ENCODE measurements at places on chromosomes 6 and 20.
A peak's percentile ranks its signal among the peaks of the same experiment; 100 is the strongest.

GRCh38 chr6:165746331-165746730 is 83.3 kb upstream of the PDE10A start:
- DNase-seq, result no peak

- DNase-seq, result no peak
Measured at GRCh38 chr20:11375966-11376365, 541.7 kb upstream of the BTBD3 start.

DNA sequence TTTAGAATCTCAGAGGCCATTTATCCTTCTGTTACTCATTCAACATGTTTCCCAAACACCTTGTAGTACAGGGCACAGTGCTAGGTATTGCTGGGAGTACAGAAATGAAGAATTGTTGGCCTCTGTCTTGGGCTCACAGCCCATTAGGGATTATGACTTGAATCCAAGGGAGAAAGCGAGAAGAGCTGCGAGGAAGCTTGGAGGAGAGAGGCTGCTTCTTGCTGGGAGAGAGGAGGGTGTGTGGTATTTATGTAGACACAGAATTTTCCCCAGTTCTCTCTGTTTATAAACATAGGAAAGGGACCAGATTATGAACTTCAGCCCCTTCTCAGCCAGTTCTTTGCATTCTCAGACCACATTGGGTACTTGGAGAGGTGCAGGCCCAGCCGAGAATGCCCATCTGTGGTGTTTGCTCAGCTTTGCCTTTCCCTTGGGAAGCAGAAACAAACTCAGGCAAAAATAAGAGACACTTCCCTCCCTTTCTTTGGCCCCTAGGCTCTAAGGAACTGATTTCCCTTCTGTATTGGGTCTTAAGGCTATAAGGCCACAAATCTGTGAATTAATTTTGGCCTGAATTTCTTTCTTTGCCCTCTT is 17.9 kb downstream of the CHMP4B start:
- no peak for DNase-seq

- DNase-seq, result no peak
Measured at GRCh38 chr6:17556014-17556413, 44.1 kb upstream of the FAM8A1 start.

DNA sequence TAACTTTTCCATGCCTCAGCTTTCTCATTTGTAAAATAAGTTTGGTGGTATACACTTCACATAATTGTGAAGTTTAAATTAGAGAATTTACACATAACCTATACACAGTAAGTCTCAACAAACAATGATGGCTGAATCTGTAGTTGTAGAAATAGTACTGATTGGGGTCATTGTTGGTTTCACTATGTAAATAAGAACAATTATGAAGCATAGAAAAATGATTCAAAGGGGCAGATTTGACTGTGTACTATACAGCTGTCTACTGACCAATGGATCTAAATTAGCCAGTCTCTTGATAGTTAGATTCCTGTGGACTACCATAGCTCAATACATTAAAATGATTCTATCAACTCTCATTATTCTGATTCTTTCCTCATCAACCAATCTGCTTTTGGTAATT is 181.1 kb upstream of the STXBP5 start:
- no peak for DNase-seq

GRCh38 chr20:31475472-31476293 is 595 bp downstream of the REM1 start:
- DNase-seq, result no peak

GRCh38 chr6:137978252-137978896 is 111.3 kb downstream of the TNFAIP3 start:
- no peak for DNase-seq

DNA sequence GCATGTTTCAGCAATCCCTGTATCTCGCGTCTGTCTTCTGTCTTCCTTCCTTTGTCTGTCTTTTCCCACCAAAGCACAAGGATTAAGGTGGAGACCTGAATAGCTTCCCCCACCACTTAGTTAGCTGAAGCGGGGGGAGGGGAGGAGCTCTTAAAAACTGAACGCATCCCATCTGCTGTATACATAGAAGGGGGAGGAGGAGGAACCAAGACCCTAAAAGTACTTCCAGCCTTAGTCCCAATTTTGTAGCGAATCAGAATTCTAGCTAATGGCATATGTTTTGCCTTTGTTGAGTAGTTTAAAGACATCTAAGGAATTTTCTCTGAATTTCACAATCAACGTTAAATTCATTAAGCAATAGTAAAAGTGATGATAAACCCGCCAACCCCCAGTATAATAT is 47.9 kb downstream of the GNAS start:
- peak; percentile 43 for DNase-seq

GRCh38 chr6:16400248-16400760 is 161.9 kb downstream of the GMPR start:
- no peak for DNase-seq

GRCh38 chr6:86526238-86526637 is 411.1 kb upstream of the HTR1E start:
- DNase-seq, result no peak

- no peak for DNase-seq
Measured at GRCh38 chr20:32033316-32033715, 18.7 kb upstream of the HCK start.

- DNase-seq, result peak; percentile 83
Measured at GRCh38 chr20:38094373-38094891, 60.9 kb downstream of the RPRD1B start.
